ENCODE measurements at places on chromosomes 1 and 21.
A peak's percentile ranks its signal among the peaks of the same experiment; 100 is the strongest.

DNA sequence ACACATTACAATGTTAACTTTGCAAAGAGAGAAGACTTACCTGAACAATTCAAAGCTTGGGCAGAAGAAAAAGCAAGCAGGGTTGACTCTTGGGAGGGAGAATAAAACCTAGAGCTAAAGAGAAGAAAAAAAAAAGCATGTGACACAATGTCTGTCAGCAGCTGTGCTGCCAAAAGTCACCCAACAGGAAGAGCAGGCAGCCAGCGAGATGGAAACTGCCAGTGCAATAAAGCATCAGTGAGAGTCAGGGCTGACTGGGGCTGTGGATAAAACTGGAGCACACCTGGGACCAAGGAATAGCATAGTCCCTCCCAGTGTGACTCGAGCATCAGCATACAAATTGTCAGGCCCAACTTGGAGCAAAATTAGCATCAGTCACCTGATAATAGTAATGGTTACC lies 65.0 kb upstream of the SLC22A15 start:
- peak; percentile 12 for DNase-seq

GRCh38 chr1:154860156-154860870 lies 9.8 kb downstream of the KCNN3 start:
- DNase-seq: no peak

GRCh38 chr1:235697508-235697907 lies 47.9 kb upstream of the GNG4 start:
- DNase-seq: no peak

- no peak for DNase-seq
Measured at GRCh38 chr1:53462769-53463501, 3.7 kb downstream of the DMRTB1 start.

DNA sequence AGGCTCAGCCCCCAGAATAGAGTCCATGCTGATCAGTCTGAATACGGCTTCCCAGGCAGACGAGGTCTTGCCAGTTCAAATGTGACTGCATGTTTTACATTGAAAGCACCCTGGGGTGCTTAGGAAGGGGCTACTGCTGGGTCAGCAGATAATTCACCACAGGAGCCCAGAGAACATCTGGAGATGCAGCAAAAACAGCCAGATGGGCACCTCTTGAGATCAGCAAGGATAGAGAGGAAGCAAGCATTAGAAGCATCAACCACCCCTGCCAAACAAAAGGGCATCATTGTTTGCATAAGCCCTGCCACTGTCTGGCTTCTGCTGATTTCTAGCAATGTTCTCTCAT lies 403.1 kb downstream of the RRAGC start:
- no peak for DNase-seq

Measured in NCI-H2171 (cell line).